Adipocyte (in vitro differentiated cells): ENCODE measurements at places on chromosomes 13 and 19.

- DNase-seq = no peak
Observed at GRCh38 chr19:1809678-1810077, 2.4 kb downstream of the ATP8B3 start.

GRCh38 chr13:110912651-110913051 lies 2.2 kb downstream of the ANKRD10 start:
- peak; percentile 80 for DNase-seq

- DNase-seq = no peak
Observed at GRCh38 chr13:45174478-45174877, 26.4 kb downstream of the KCTD4 start.

GRCh38 chr13:75366380-75367280 lies 115.3 kb downstream of the TBC1D4 start:
- DNase-seq = no peak

DNA sequence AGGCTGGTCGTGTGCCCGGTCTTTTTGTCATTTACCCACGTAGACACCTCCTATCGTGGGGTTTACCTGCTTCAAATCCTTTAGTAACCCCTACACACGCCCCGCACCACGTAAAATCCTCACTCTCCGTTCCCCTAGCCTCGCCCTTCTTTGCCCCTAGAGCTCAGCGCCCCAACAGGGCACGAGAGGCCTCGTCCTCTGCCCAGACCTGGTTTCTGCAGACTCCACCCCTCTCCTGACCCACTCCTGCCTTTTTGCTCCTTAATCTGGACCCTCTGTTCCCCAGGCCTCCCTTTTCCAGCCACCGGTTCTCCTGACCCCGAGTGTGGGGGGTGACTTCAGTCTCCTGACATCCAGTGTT lies 412 bp downstream of the ZNF528 start:
- peak; percentile 30 for DNase-seq

DNA sequence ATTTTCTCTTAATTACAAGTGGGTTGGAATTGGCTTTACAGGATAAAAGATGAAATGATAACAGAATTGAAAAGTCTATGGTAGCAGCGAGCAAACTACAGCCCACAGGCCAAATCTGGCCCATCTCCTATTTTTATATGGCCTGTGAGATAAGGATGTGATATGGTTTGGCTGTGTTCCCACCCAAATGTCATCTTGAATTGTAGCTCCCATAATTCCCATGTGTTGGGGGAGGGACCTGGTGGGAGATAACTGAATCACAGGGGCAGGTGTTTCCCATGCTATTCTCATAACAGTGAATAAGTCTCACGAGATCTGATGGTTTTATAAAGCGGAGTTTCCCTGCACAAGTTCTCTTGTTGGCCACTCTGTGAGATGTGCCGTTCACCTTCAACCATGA lies 19.0 kb downstream of the CRYL1 start:
- DNase-seq = no peak

DNA sequence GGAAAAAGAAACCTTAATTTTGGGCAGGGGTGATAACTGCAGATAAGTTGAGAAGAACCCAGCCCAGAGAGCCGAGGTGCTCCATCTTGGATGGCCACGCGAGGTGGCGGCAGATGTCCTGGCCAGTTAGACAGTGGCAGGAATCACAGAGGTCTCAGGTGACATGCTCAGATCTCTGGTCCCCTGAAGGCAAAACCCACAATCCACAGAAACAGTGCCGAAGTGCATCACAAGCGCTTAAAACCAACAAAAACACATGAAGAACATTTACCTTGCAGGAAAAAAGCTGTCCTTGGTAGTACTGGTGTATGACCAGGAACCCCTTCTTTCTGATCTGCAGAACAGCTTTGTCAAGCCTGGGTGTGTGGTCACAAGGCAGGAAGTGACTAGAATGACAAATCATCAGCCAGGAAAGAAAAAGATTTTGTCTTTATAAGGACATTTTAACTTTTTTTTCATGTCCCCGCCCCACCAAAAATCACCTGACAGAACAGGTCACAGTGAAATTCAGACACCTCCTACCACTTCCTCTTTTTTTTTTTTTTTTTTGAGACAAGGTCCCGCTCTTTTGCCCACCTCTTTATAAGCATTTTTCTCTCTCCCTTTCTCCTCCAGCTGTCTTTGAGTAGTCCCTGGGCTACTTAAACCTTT lies at the start of gene LCP1:
LCP1 (minus strand) TSS at position 338 of the 651 bp plus-strand sequence. CDS start 22,515 bp downstream, outside the sequence.
- DNase-seq = no peak

DNA sequence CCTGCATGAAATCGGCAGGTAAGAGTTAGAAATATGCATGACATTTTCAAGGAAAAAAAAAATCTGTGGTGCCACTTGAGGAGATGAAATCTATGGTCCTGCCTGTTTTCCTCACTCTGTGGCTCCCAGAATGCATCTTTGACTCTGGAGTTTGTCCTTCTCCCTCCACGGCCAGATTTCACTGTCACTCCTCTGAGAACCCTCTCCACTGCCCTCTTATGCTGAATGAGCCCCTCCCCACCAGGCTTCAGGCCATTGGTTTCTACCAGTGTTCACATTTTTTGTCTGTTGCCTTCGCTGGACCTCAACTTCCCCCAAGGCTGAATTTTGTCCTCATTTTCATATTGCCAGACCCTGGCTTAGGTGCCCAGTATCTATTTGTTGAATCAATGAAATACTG lies 235.0 kb downstream of the ZIC5 start:
- no peak for DNase-seq
